ENCODE measurements at places on chromosomes 3 and 15.

GRCh38 chr15:30953731-30954378, 37.6 kb downstream of the MTMR10 start:
- DNase-seq: no peak

- DNase-seq: no peak
Observed at GRCh38 chr3:55571913-55572312, 84.8 kb upstream of the WNT5A start.

DNA sequence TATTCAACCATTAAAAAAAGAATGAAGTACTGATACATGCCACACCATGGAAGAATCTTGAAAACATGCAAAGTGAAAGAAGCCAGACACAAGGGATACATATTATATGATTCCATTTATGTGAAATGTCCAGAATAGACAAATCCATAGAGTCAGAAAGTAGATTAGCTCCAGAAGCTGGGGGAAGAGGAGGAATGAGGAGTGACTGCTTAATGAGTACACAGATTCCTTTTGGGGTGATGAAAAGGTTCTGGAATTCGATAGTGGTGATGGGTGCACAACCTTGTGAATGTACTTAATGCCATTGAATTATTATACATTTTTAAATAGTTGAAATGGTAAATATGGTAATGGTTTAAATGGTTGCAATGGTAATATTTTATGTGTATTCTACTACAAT, 90.6 kb upstream of the SPATA12 start:
- no peak for DNase-seq

- DNase-seq: peak; percentile 50
Observed at GRCh38 chr3:114231616-114232015, 5.8 kb downstream of the ZNF80 start.

- DNase-seq: no peak
Observed at GRCh38 chr3:22858486-22858885, 344.6 kb upstream of the UBE2E2 start.

GRCh38 chr3:28103861-28104260, 137.6 kb upstream of the CMC1 start:
- DNase-seq: no peak

DNA sequence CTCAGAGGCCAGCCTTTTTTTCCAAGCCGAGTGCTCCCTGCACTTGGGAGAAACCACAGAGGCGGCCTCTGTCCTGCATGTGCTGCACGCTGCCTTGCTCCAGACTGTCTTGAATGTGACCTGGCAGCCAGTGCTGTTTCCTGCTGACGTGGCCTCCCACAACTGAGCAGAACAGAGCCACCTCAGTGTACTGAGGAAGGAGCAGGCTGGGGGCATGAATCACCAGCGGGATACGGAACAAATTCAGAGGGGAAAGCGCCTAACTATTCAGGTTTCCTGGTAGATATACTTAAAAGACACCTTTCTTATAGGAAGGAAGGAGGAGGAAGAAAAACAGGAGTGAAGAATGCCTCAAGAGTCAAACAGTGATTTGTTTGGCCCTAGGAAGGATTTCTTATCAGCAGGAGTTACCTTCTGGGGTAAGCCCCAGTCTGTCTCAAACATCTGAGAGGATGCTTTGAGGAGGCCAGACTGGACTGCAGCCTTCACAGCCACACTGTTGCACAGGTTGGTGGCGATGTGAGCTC, 114.0 kb downstream of the FNDC3B start:
- peak; percentile 93 for DNase-seq

- no peak for DNase-seq
Observed at GRCh38 chr3:186171521-186171920, 62.6 kb upstream of the ETV5 start.

DNA sequence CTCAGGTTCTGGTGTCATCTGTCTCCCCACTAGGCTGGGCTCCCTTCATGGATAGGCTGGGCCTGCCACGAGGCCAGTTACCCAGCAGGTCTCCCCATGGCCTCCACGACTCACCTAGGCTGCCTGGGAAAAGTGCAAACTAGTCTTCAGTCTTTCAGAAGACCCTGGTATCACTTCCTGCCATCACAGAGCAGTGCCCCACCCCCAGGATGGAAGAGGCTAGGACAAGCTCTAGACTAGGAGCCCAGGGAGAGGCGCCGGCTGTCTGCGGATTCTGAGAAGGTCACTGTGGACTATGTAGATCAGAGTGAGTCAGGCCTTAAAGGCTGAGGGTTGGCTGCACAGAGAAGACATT, 63.7 kb downstream of the CORO2B start:
- no peak for DNase-seq

DNA sequence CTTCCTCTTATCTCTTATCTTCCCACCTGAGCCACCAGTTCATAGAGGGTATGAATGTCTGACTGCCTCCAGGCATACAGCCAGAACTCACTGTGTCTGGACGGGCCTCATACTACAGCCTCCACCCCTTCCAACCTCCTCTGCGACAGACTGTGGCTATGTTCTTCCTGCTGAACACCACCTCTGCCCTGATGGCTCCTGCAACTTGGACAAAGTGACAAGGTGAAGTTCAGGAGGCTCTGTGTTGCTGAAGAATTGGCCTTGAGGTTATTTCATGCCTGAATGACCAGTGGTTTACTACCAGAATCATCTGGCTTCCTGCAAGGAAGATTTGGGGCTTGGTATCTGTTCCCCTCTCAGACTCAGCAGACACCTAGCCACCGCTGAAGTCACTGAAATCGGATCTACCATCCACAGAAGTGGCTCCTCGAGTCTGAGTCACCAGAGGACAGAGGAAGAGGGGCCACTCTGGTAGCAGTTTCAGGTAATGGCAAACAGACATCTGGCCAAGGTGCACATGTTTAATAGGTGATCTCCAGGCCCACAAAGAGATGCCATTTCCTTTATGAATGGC, 14.2 kb upstream of the ULK3 start:
- DNase-seq: peak; percentile 72

DNA sequence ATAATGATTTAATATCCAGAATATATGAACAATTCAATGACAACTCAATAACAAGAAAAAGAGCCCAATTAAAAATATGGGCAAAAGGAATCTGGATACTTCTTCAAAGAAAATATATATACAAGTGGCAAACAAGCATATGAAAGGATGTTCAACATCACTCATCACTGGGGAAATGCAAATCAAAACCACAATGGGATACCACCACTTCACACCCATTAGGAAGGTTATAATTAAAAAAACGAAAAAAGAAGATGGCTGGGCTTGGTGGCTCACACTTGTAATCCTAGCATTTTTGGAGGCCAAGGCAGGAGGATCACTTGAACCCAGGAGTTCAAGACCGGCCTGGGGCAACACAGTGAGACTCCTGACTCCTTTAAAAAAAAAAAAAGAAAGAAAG, 4.1 kb downstream of the CCDC12 start:
- no peak for DNase-seq

- DNase-seq: no peak
Observed at GRCh38 chr3:43455233-43455632, 166.6 kb downstream of the ANO10 start.

DNA sequence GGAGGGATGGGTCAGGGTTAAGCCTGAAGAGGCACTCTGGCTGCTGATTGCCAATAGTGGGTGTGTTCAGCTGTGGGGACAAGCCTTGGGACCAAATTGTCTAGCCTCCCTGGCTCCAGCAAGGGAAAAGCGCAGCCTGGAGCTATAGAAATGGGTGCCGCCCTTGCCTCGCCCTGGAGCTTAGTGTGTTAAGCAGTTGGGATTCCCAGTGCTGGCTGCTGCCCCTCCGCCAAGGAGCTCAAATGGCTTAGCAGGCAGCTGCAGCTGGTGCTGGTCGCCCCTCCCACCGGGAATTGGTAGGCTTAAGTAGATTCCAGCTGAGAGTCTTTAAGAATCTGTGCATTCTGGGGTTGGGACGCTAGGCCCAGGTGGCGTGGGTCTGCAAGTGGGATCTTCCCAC, 662.9 kb upstream of the TBL1XR1 start:
- DNase-seq: no peak

- DNase-seq: no peak
Observed at GRCh38 chr15:74792227-74793016, 10.5 kb downstream of the CSK start.

- DNase-seq: no peak
Observed at GRCh38 chr3:187551416-187551815, 118.8 kb downstream of the SST start.

DNA sequence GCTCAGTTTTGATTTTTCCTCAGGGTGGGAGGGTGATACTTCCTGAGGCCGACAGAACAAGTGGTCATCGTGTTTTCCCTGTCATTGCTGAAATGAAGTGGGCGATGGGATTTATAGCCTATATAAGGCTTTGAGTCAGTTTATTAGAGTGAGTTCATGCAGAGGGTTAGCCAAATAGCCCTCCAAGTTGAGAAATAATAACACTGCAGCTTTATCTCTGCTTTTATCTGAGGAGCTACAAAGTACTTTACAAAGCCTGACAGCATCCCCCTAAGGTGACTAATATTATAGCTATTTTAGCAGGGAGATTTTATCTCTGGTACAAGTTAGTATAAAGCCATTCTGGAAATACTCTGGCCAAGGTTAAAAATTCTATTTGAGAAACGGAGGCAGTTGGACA, 389.6 kb downstream of the MFSD1 start:
- DNase-seq: no peak

DNA sequence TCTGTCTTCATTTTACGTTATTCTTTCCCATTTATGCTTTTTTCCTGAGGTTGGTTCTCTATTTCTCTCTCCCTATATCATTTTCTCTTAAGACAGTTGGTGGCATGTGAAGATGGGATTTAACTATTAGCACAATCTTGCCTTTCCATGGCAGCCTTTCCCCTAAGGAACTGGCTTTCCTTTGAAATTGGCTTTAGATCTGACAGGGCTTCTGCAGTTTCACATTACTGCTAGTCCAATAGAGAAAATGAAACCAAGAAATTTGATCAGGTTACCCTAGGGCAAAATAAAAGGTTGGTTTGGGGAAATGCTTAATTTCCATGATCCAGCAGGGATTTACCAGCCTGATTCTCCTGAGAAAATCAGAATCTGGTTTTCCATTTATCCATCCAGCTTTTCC, 22.7 kb upstream of the CHL1 start:
- no peak for DNase-seq

- no peak for DNase-seq
Observed at GRCh38 chr15:55253580-55253979, 36.0 kb downstream of the RAB27A start.

GRCh38 chr3:43390255-43390588, 103.9 kb downstream of the SNRK start:
- DNase-seq: no peak

DNA sequence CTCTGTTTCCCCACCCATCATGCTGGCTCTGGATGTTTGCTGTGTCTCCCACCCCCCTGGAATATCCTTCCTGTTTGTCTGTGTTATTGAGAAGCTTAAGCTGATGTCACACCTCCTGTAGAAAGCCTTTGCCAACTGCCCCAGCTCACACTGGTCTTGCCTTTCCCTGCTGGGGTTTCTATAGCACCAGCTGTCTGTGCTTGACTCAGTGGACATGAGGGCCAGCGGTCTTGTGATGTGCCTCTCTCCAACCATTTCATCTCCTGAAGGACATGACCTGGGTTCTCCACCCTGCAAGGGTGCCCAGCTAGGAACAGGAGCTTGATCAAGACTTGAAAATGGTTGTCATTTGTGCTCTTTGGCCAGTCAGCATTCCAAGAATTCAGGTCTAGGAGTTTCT, 14.7 kb downstream of the TMEM40 start:
- no peak for DNase-seq

- DNase-seq: no peak
Observed at GRCh38 chr3:147385059-147386012, 21.0 kb downstream of the ZIC4 start.

DNA sequence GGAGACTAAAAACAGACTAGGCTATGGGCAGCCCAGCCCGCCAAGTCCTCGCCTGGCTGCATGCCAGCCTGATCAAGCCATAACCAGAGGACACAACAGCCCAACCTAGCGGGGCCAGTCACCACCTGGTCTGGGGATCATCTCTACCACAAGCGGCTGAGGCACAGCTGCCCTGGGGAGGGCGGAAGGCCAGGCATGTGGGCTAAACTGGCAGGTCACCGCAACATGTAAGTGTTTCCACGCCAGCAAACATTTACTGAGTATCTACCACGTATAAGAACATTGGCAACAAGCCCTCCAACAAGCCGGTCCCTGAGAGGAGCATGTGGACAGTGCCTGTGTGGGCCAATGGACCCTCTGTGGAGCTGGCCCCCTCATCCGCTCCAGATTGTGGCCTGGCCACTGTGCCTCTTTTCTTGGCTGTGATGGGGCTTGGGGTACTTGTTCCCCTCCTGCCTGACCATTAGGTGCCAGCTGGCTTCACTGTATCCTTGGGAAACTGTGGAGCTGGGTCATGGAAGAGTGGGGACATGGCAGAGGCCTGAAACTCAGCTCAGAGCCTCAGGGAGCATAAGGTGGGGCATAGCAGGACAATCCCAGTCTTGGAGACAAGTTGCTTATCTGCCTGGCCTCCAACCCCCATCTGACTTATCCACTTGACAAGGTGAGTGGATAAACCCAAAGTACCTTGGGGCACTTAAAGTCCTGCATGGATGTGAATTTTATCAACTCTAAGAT, 9.0 kb downstream of the UBXN7 start:
- DNase-seq: peak; percentile 59

DNA sequence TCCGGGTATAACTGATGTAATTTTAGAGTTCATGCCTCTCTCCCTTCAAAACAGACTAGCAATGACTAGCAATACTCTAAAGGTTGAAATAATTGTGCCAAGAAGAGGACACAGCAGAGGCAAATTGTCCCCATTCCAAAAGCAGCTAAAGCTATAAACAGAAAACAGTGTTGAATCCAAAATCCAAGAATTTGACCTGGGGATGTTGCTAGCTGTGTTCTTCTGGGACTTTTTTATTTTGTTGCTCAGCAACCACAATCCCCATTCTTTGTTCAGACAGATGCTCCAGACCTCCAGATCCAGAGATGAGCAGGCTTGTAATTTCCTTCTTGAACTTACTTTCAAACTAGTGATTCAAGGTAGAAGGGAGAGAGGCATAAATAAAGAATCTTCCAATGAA, 191.5 kb downstream of the FOXB1 start:
- no peak for DNase-seq

GRCh38 chr15:90143166-90143655, 40.9 kb upstream of the IDH2 start:
- peak; percentile 57 for DNase-seq

- peak; percentile 59 for DNase-seq
Observed at GRCh38 chr3:196837819-196838420, 29.8 kb upstream of the SENP5 start.

- no peak for DNase-seq
Observed at GRCh38 chr3:143070977-143071551, 48.5 kb upstream of the CHST2 start.

DNA sequence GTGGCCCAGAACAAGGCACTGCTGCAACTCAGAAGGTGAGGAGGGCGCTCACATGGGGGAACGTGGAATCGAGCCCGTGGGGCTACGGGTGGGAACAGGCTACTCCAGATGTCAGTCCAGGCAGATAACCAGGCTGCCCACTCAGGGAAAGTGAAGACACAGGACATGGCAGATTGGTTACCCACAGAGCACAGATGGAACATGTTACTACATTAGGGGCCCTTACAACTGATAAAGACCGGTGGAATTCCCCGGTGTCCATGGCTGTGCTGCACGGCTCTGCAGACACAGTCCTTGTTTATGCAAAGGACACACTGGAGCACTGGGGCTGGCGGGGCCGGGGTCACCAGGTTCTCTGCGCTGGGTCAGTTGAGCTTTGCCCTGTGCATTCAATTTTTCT, 36.9 kb downstream of the PCSK6 start:
- DNase-seq: no peak

All from Peyer's patch (tissue), 4 donors.